ENCODE measurements at places on chromosomes 6 and 20.

- DNase-seq: no peak
These were observed 464.3 kb upstream of the BTBD3 start for GRCh38 chr20:11453430-11453829.

GRCh38 chr6:166449641-166450040 lies 66.9 kb upstream of the MPC1 start:
- DNase-seq: no peak

GRCh38 chr20:42218621-42219374 lies 600.6 kb upstream of the CHD6 start:
- no peak for DNase-seq

DNA sequence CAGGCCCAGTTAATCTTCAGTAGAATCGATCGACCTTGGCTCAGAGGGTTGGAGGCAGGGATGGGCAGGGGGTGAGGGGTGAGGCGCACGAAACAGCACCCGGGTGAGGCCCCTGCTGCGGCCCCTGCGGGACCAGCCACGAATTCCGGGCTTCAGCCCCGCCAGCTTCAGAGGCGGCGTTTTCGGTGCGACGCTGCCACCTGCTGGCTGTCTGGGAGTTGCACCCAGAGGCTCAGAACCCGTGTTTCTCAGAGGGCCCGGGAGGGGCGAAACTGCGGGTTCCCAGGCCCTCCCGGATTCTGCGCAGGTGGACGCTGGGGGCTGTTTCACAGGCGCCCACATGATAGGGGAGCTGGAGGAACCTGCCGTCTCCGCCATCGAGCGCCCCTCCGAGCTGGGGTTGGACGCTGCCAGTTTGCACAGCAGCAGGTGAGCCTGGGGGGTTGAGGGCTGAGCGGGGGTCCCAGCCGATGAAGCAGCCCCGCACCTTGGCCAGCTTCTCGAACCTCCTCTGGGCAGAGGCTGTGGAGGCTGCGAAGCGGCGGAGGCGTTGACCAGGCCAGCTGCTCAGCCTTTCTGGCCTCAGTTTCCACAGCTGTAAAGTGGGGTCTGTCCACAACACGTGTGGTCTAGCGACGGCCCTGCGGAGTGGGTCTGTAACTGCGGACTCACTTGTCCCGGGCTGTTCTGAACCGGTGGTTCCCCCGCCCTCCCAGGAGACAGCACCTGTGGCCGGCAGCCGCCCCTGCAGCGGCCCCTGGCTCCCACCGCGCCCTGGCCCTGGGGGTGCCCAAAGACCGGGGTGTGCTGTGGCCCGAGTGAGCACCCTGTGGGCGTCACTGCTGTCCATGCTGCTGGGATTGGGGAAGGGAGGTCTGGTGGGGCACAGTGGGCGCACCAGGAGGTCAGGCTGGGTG lies 2.5 kb upstream of the BHLHE23 start:
- DNase-seq: no peak

DNA sequence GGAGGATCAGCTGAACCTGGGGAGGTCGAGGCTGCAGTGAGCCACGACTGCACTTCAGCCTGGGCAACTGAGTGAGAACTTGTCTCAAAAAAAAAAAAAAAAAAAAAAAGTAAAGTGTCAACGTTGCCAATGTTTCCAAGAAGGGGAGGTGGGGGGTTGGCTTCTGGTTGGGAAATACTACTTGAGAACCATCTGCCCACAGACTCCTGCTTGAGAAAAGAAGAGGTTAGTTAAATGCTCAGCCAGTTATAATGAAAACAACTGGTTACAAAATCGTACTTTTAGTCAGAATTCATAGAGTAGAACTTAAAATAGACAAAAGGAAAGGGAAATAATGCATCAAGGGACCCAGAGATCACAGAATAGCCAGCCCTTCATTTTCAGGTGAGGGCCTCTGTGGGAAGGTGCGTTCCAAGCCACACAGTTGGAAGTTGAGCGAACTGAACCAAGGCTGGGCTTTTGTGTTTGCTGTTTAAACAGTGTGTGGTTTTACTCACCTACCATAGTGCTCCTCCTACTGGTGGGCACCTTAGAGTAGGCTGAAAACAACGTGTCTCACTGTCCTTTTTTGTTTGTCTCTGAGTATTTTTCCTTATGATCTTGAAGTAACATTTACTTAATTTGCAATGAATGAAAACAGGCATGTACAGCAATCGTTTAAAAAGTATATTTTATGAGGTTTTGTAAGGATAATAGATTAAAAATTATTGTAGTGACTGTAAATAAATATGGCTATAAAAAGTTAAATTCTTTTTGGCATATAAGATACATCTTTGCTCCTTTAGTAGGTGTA lies 200.7 kb downstream of the BCAS1 start:
- peak; percentile 10 for DNase-seq

GRCh38 chr20:58710481-58711265 lies 18.1 kb downstream of the NPEPL1 start:
- DNase-seq: no peak

DNA sequence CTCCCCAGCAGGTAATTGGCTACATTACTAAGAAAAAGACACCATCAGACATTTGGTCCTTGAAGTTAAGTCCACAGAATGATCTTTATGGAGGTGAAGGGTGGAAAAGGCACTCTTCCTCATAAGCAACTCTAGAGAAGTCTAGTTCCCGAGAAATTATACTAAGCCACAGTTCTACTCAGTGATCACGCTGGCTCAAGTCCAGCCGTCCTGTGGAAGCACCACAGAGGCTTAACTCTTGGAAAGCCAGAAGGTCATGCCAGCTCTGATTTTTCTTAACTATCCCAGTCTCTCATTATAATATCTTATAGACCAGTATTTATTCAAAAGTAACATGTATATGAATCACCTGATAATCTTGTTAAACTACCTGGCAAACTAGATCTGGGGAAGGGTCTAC lies 258.5 kb downstream of the EYA4 start:
- DNase-seq: no peak
